ENCODE measurements at places on chromosomes 12 and 14.

GRCh38 chr12:54142114-54142475 is 46.7 kb downstream of the SMUG1 start:
- no peak for DNase-seq

DNA sequence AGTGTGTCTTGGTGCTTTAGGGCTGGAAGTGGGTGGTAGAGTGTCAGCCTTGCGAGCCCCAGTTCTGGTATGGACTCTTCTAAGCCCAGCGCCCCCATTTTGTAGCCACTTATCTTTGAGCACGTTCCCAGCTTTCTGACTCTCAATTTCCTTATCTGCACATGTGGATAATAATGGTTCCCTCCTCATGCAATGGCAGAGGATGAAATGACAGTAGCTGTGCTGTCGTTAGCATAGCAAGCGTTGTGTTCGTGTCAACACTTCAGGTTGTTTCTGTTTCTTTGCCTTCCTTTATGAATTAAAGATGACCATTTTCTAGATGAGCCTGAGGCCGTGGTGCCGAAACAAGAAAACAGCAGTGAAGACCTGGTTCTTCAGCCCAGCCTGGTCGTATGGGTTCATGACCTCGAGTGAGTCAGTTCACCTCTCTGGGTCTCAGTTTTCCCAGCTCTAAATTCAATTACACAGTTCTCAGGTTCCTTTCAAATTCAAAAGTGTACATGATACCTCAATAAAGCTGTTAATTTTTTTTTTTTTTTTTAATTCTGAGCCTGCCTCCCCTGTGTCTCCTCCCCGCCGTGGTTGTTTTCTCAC is 233.0 kb downstream of the SLC41A2 start:
- no peak for DNase-seq

DNA sequence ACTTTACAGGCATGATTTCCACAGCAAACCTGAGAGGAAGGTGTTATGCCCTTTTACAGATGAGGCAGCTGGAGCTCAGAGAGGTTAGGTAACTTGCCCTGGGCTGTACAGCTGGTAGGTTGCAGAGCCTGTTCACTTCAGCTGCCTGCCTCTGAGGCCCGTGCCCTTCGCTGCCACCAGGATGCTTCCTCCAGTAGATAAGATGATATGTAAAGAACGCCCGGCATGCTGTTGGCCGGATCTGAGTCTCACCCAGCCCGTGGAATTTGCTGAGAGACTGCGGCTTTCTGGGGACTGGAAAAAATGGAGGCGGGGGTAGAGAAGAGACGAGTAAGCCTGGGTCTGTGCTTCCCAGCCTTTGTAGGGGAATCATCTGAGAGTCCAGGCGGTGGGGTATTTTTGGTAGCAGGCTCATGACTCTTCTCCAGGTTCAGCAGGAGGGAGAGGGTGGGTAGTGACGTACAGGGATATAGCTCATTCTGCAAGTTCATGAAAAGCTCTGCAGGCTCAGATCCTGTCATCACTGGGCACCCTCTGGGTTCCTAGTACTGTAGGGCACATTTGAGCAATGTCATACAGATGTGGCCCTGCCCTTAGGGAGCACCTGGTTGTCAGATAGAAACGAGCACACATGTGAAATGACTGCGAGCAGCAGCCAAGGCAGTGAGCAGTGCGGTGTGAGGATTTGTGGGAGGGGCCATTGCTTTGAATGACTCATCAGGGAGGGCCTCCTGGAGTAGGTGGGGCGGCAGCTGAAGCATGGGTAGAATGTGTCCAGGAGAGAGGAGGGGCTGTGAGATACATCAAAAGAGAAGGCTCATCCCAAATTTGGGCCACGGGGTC is 159.4 kb downstream of the TSPAN9 start:
- DNase-seq: no peak

DNA sequence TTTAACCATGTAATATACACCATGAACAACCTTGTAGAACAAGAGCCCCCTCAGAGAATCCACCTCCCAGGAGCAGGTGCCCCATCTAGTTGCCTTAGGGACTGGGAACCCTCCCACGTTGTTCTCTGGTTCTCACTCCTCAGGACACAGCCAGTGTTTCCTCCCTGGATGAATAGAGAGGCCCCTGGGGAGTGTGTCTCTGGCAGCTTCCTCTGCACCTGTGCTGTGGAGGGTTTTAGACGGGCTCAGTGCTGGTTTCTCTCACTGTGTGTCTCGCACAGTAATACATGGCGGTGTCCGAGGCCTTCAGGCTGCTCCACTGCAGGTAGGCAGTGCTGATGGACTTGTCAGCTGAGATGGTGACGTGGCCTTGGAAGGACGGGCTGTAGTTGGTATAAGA is 581.3 kb downstream of the TMEM121 start:
- DNase-seq: no peak

DNA sequence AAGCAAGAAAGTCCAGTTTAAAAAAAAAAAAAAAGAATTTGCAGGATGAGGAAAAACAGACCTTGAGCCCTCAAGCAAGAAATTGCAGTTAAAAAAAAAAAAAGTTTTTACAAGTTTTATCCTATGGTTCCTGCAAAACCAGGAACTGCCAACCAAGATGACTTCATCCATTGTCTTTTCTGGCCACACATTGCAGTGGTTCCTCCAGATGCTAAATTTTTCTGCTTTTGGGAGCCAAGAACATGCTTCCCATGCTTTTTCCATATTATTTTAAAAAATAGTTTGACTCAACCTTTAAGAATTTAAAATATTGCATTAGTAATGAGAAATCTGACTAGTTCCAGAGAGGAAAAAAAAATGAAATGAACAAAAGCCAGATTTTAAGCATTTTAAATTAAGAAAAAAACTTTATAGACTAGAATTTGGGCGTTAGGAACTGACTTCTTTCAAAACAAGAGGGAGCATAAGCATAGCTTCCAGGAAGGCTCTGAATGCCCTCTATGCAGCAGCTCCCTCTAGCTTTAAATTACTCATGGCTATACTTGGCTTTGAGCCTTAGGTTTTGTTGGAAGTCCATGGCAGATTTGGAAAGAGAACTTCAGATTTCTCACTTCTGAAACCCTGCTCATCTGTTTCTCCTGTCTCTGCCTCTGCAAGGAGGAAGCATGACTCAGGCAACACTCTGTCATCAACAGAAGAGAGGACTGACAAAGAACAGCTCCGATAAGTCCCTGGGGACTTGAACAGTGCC is 124.5 kb downstream of the GPR65 start:
- DNase-seq: no peak
